ENCODE measurements at places on chromosomes 16 and 17.

- peaks cover 21% of the 10 kb centered on the region for H3K27me3 ChIP-seq
- DNase-seq: peak; percentile 61
- H3K4me3 ChIP-seq: peak overlapping the region; percentile 17
Observed at GRCh38 chr17:50289991-50290702, 15.9 kb downstream of the TMEM92 start.

- no peak overlapping the region for H3K27ac ChIP-seq
- no peak overlapping the region for H3K4me3 ChIP-seq
Observed at GRCh38 chr16:27174798-27175197, 28.5 kb upstream of the KDM8 start.

GRCh38 chr17:50266384-50267073 is 7.7 kb upstream of the TMEM92 start:
- no peak for DNase-seq
- peaks cover 20% of the 10 kb centered on the region for H3K4me1 ChIP-seq
- peaks cover 39% of the 10 kb centered on the region for H3K27me3 ChIP-seq
- H3K36me3 ChIP-seq: no peaks in the 10 kb centered on the region

DNA sequence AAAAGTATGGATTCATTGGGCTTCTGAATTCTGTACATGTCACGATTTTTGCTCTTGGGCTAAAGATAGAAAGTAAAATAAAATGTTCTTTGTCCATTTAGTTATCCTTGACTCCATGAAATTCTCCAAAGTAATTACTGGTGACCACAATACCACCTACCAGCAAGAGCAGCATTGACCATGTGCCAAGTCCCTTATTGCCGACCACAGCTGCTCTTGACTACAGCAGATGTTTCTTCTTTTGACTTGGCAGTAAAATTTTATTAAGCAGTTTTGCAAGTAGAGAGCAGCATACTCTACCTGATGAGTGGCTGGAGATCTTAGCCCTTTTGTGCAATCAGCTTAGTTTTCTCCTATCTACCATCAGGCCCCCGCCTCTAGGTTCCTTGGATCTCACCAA is 152.2 kb upstream of the TBX2 start:
- peak overlapping the region; percentile 76 for H3K27ac ChIP-seq
- no peak for DNase-seq
- H3K36me3 ChIP-seq: no peaks in the 10 kb centered on the region

DNA sequence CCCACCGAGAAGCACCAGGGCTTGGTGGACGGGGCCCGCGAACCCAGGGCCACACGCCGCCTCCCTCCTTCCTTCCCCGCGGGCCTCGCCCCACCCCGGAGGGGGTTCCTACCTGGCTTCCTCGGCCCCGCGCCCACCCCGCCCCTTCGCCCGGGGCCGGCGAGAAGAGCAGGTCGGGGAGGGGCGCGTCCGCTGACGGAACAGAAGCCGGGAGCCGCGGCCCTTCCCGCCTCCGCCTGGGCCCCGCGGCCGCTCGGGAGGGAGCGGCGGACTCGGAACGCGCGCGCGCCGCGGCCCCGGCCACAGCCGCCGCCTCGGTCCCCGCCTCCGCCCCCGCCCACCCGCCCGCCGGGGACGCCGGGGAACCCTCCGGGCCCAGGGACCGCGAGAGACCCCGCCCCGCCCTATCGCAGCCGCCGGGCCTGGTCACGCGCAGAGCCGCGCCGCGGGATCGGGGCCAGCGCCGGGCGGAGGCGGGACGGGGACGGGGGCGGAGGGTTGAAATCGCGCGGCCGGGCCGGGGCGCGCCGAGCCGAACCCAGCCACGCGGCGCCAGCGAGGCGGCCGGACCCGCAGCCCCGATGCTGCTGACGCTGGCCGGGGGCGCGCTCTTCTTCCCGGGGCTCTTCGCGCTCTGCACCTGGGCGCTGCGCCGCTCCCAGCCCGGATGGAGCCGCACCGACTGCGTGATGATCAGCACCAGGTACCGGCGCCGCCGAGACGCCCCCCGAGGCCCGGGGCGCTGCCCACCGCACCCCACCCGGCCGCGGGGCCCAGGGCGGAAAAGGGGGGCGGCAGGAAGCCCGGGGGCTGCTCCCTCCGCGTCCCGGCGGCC is at the start of gene TLCD3A:
Gene TLCD3A, plus strand, starts transcription at position 530 of the 835 bp plus-strand sequence. Its CDS starts 52 bp downstream, at position 582.
- peaks cover 25% of the 10 kb centered on the region for H3K4me1 ChIP-seq
- peak; percentile 80 for DNase-seq
- no peaks in the 10 kb centered on the region for H3K27me3 ChIP-seq
- no peaks in the 10 kb centered on the region for H3K36me3 ChIP-seq

DNA sequence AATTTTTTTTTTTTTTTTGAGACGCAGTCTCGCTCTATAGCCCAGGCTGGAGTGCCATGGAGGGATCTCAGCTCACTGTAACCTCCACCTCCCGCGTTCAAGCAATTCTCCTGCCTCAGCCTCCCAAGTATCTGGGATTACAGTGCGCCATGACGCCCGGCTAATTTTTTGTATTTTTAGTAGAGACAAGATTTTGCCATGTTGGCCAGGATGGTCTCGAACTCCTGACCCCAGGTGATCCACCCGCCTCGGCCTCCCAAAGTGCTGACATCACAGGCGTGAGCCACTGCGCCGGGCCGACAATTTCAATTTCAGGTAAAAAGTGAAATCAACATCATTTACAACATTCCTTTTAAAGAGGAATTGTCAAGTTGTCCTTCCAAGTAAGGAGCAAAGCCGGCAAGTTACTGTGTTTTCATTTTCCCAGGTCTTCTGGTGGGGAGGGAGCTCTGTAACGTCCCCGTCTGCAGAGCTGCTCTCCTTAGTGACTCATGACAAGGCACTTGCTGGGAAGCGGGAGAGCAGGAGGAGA is 873 bp downstream of the NPLOC4 start:
- no peaks in the 10 kb centered on the region for H3K27me3 ChIP-seq
- DNase-seq: no peak
- peak overlapping the region; percentile 94 for H3K4me3 ChIP-seq
- H3K27ac ChIP-seq: peak overlapping the region; percentile 96

DNA sequence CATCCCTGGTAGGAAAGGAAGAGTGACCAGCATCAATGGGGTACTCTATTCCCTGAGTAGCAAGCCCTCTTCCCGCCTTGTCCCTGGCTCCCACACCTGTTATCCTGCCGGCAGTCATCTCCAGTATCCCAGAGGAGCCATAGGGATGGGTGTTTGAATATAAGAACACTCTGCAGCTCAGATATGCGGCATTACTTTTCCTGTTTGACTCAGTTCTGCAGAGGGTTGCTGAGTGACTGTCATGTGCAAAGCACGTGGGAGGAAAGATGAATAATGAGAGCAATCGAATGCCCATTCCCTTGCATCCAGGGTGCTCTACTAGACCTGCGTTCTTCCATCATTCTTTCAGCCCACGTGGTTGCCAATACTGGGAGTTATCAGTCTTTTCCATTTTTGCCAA is 115.1 kb downstream of the PRKCB start:
- no peak for DNase-seq
- H3K27me3 ChIP-seq: peaks cover 71% of the 10 kb centered on the region
- no peaks in the 10 kb centered on the region for H3K36me3 ChIP-seq
- no peak overlapping the region for H3K4me3 ChIP-seq
- H3K4me1 ChIP-seq: no peaks in the 10 kb centered on the region
- H3K27ac ChIP-seq: no peak overlapping the region

GRCh38 chr16:54946909-54947308 is 16.2 kb downstream of the IRX5 start:
- H3K36me3 ChIP-seq: no peaks in the 10 kb centered on the region
- H3K27ac ChIP-seq: no peak overlapping the region
- H3K4me3 ChIP-seq: no peak overlapping the region

DNA sequence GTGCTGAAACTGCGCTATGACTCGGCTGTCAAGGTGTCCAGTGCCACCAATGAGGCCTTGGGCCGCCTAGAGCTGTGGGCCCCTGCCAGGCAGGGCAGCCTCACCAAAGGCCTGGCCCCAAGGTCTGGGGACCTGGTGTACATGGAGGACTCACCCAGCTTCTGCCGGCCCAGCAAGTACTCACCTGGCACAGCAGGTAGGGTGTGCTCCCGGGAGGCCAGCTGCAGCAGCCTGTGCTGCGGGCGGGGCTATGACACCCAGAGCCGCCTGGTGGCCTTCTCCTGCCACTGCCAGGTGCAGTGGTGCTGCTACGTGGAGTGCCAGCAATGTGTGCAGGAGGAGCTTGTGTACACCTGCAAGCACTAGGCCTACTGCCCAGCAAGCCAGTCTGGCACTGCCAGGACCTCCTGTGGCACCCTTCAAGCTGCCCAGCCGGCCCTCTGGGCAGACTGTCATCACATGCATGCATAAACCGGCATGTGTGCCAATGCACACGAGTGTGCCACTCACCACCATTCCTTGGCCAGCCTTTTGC is 25.0 kb downstream of the WNT9B start:
- no peaks in the 10 kb centered on the region for H3K36me3 ChIP-seq
- no peak for DNase-seq
- H3K27me3 ChIP-seq: no peaks in the 10 kb centered on the region
- H3K4me3 ChIP-seq: no peak overlapping the region

GRCh38 chr16:84916178-84916577 is 95.2 kb downstream of the ZDHHC7 start:
- no peaks in the 10 kb centered on the region for H3K36me3 ChIP-seq
- peaks cover 30% of the 10 kb centered on the region for H3K27me3 ChIP-seq
- peaks cover 30% of the 10 kb centered on the region for H3K4me1 ChIP-seq

DNA sequence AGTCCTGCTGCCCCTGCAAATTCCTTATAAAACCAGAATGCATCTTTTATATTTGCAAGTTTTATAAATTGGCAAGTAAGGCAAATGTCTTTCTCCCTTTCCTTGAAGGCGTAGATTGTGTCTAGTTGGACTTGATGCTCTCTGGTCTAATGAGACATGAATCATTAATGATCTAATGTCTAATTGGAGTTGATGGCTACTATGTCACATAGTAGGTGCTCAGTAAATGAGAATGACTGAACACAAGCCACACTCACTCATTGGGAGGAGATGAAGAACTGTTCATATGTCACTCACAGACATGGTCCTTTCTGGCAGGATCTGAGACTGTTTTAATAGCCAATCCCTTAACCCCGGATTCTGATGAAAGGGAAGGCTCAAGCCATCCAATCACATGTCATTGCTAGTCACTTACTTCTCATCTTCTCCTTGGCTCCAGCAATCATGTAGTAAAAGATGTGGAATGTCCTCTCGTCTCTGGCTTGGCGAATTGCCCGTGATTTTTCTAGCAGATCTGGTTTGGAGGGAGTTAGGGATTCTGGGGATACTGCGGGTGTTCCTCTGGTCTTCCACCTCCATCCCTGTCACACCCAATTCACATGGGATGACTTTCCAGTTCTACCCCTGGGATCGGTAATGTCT is 81.0 kb downstream of the MYH11 start:
- no peak overlapping the region for H3K27ac ChIP-seq
- H3K36me3 ChIP-seq: no peaks in the 10 kb centered on the region
- DNase-seq: no peak
- peaks cover 49% of the 10 kb centered on the region for H3K27me3 ChIP-seq

- H3K4me1 ChIP-seq: no peaks in the 10 kb centered on the region
- H3K27ac ChIP-seq: no peak overlapping the region
- H3K4me3 ChIP-seq: no peak overlapping the region
- peaks cover 33% of the 10 kb centered on the region for H3K27me3 ChIP-seq
- no peaks in the 10 kb centered on the region for H3K36me3 ChIP-seq
Observed at GRCh38 chr16:27962197-27962596, 101.3 kb downstream of the GSG1L start.

DNA sequence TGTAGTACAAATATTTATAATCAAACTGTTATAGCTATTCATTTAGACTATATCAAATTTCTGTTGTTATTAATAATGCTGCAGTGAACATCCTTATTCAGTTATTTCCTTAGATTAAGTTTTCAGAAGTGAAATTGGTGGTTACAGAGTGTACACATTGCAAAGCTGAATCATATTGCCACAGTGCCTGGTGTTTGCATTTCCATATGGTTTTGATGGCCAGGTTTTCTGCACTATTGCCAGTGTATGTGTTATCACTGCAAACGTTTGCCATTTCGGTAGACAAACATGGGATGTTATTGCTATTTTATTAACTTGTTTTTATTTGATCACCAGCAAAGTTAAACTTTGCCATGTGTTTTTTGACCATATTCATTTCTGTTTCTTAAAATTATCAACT is 259.4 kb downstream of the CDH13 start:
- H3K4me3 ChIP-seq: no peak overlapping the region
- no peaks in the 10 kb centered on the region for H3K27me3 ChIP-seq
- no peak for DNase-seq
- peaks cover 32% of the 10 kb centered on the region for H3K4me1 ChIP-seq
- H3K27ac ChIP-seq: no peak overlapping the region

DNA sequence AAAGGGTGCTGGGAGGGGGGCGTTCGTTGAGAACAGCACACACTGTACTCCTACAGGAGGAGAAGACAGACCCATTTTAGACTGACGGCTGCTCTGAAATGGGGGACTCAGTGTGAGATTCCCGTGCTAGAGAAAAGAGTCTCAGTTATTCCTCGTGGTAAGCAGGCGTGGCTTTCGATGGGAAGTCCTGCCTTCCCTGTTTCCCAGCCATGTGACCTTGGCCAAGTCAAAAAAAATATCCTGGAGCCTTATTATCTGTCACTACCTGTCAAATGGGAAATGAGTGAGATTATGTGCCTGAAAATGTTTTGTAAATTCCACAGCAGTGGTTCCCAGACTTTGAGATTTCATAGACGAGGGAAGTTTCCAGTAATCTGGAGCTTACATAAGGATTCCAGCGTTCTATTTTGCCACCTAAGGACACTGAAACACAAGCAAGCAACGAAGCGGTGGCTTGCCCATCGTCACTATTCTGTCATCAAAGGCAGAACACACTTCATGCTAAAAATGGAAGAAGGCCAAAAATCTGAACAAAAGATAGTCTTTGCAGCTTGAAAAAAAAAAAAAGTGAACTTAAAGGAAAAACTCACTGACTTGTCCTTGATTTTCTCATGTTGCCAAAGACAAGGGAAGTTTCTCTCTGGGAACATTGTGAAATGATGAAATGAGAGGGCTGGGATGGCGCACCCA is 253.4 kb upstream of the RPL38 start:
- H3K36me3 ChIP-seq: no peaks in the 10 kb centered on the region
- no peak overlapping the region for H3K4me3 ChIP-seq
- peaks cover 13% of the 10 kb centered on the region for H3K4me1 ChIP-seq
- H3K27me3 ChIP-seq: peaks cover 87% of the 10 kb centered on the region

DNA sequence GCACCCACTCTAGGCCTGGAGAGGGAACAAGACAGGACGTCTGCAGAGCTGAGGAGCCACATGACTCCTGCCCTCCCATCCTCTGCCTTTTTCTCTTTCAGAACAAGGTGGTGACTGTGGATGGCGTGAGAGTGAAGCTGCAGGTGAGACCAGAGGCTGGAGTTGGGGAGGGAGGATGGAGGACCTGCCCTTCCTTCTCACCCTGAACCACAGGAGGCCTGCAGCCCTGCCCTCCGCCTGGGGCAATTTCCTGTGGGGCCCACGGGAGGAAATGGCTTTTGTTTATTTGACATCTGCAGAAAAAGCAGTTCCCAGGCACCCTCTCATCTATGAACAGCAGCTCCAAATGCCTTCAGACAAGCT is 5.1 kb downstream of the RAB37 start:
- DNase-seq: peak; percentile 17
- peaks cover 47% of the 10 kb centered on the region for H3K27me3 ChIP-seq
- H3K4me3 ChIP-seq: no peak overlapping the region
- peaks cover 52% of the 10 kb centered on the region for H3K4me1 ChIP-seq

Data from left ventricle myocardium inferior (tissue), 1 donor.